ENCODE measurements at places on chromosomes 16 and 17.

- DNase-seq, result no peak
These were observed 68.2 kb downstream of the ABCC12 start for GRCh38 chr16:48087639-48088038.

- no peak for DNase-seq
These were observed 4.1 kb upstream of the SSTR5 start for GRCh38 chr16:1068451-1068850.

DNA sequence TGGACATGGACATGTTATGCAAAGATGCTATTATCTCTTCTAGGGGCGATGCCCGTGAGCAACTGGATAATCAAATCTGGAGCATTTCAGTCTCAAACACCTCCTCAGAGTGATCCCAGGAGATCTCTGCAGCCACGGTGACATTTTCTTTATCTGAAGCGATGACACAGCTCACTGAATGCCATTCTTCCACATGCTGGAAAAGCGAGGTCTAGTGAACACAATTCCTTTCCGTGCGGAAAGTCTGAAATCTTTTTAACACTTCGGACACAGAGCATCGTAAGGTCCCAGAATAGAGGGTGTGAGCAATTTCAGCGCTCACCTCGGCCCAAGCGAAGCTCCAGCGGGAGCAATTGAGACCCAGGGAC, 531 bp upstream of the HASPIN start:
- no peak for DNase-seq

DNA sequence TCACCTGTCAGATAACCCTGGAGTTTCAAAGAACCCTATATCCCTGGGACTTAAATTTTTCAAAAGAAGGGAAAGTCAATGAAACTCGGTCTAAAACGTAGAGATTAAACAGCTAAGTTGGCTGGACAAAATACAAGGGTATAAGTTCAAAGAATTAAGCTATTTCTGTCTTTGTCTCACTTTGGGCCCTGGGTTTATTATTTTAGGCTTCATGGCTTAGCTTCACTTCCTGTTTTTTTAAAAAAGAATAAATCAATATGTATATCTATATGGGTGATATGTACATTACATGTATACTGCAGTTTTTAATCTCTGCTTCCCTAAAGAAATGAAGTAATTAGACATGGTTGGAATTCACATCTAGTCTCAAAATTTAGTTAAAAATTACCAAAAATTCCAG, 132.3 kb downstream of the TRIM37 start:
- DNase-seq, result no peak

DNA sequence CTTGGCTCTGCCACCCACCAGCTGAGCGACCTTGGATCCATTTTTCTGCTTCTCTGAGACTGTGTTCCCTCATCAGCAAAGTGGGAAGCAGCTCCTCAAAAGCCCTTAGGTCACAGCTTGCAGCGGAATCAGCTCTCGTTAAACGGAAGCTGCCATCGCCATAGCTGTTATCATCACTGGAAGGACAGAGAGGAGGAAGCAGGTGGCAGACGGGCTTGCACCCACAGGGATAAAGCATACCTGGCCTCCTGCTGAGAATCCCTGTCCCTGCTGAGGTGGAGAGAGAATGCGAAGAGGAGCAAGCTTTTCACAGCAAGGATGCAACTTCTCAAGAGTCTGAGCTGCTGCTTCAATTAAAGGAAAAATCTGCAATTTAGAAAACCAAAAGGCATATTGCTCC, 106.6 kb downstream of the CLEC16A start:
- DNase-seq, result no peak

DNA sequence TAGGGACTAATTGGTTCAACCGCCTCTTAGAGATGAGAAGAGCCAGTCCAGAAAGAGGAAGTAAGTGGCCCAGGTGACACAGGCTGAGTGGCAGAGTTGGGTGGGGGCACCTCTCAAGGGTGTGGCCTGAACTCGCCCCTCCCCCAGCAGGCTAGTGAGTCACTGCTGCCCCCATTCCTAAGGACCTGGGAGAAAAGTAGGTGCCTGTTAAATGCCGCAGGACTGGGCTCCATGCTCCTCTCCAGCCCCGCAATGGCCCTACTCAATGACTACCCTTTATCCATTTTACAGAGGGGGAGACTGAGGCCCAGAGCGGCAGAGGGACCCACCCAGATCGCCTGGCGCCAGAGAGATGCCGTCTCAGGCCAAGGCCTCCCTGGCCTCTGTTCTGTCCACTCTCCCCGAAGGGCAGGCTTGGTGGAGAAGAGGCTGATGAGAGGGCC, 8.1 kb downstream of the TMEM235 start:
- DNase-seq, result no peak
